Kidney (tissue), 22 donors: ENCODE measurements at places on chromosomes 16 and 17. TPM values are rescaled to one million over a fixed set of nuclear protein-coding genes. Genes with fewer than 3 reads are reported as not detected.

- DNase-seq = no peak
These were observed 416.5 kb downstream of the UTP18 start for GRCh38 chr17:51676691-51677487.

DNA sequence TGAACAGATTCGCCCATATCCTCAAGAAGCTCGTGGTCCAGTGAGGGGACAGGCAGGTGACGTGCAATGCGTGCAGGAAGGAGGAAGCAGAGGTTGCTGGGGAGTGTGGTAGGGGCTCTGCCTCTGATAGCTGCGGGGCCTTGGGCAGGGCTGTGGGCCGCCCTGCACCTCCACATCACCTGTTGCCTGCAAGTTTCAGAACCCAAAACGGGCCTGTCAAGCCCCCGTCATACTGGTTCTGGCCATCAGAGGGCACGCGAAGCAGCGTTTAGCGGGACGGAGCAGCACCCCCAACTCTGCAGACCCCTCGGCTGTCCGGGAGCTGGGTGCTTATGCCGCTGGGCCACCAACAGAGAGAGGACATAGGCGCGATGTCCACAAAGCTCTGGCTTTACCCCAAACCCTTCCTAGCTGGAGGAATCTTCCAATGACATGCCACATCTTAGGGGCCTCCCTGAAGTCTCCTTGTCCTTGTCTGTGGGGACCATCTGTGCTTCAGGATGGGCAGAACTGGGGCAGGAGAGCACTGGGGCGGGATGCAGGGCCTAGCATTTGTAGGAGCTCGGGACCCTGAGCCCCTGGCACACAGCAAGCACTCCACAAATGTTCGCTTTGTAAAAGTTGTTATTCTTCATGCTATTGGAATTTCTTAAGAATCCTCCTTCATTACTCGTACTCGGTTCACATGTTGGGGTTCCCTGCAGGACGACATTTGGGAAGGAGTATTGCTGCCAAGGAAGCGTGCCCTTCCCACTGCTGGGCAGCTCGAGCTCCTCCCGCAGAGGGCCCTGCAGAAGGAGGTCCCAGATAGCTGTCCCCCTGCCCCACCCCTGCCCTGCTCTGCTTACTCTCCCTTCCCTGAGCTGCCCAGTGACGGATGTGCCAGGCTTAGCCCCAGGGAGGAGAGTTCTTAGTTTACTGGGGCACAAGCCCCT is 64.3 kb downstream of the CNGB1 start:
- no peak for DNase-seq

GRCh38 chr17:13306310-13306962 is 288.6 kb upstream of the ELAC2 start:
- DNase-seq = no peak

GRCh38 chr17:57553526-57553925 is 191.6 kb downstream of the CCDC182 start:
- DNase-seq = no peak

DNA sequence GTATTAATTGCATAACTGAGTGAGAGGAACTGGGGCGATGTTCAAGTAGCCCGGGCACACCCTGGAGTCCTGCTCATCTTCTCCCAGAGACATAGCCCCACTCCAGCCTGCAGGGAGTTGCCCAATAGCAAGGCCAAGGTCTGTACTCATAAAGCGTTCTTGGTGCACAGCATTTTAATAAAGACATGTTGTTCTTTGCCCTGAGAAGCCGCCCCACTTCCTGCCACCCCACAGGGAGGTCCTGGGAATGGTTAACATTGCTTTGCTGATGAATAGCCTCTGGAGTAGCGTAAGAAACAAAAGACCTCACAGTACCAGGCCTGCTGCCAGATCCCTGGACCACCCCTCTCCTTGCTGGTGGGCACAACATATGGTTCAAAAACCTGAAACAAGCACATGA is 21.6 kb upstream of the CDH1 start:
- DNase-seq = no peak

LGALS3BP gene
- 310 TPM for polyA plus RNA-seq

EFNB3 gene
- polyA plus RNA-seq = 2.3 TPM

SLX4 gene
- 1.0 TPM for polyA plus RNA-seq

SLC5A10 gene
- 16.5 TPM for polyA plus RNA-seq

TBC1D3C gene
- polyA plus RNA-seq = not detected
